Naive thymus-derived CD4-positive, alpha-beta T cell (primary cell): ENCODE measurements at places on chromosomes 12 and 14. TPM values are rescaled to one million over a fixed set of nuclear protein-coding genes. Genes with fewer than 3 reads are reported as not detected.

The LRTM2 gene
- not detected for polyA plus RNA-seq

The SLC6A15 gene
- polyA plus RNA-seq = not detected

The HOXC10 gene
- polyA plus RNA-seq = not detected

The KRT75 gene
- polyA plus RNA-seq = not detected

The CCDC88C gene
- 23.6 TPM for polyA plus RNA-seq

The C12orf56 gene
- not detected for polyA plus RNA-seq

- no peak overlapping the region for H3K4me3 ChIP-seq
- H3K4me1 ChIP-seq = no peaks in the 10 kb centered on the region
- no peaks in the 10 kb centered on the region for H3K27me3 ChIP-seq
Measured at GRCh38 chr14:52844262-52845060, 53.1 kb upstream of the GNPNAT1 start.

DNA sequence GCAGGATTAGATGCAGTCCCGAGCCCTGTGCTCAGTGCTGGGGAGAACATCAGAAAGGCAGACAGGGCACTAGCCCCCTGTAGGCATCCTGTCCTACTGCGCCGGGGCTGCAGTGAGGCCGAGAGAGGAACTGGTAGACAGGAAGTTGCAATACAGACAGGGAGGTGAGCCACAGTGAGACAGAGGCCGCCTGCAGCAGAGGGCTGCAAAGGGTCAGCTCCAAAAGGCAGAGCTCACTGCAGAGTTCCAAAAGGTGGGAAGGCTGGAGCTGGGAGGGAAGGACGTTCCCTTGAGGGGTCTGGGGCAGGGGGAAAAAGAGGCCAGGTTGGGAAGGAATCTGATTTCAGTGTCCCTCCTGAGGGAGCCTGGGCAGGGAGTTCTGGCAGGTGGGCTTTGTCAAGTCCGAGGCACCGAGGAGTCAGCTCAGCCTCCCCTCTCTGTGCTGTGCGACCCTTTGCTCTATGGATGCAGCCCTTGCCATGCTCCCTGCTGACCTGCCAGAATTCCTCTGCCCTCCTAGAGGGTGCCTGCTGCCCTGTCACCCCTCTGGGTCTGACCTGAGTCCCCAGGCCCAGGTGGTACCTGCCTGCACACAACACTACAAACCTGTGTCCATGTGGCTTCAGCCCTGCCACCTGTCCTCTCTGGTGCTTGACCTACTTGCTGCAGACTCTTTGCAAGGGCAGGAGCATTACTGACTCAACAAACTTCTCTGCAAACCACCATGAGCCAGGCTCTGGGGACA lies 63.5 kb downstream of the PRMT8 start:
- H3K4me1 ChIP-seq = no peaks in the 10 kb centered on the region
- H3K27ac ChIP-seq = no peak overlapping the region
- H3K36me3 ChIP-seq = no peaks in the 10 kb centered on the region
- no peaks in the 10 kb centered on the region for H3K27me3 ChIP-seq

GRCh38 chr12:20368114-20368650 lies at the start of gene PDE3A:
Gene PDE3A (plus strand): TSS chr12:20368537. CDS start chr12:20369285, 748 bp downstream.
- no peak for DNase-seq
- H3K27me3 ChIP-seq = no peaks in the 10 kb centered on the region
- no peak within 1 kb of the TSS for H3K27ac ChIP-seq
- H3K36me3 ChIP-seq = no peaks in the 10 kb centered on the region
- H3K4me3 ChIP-seq = no peak within 1 kb of the TSS
- no peaks in the 10 kb centered on the region for H3K4me1 ChIP-seq

- no peak overlapping the region for H3K4me3 ChIP-seq
- H3K27me3 ChIP-seq = no peaks in the 10 kb centered on the region
- DNase-seq = no peak
- no peak overlapping the region for H3K27ac ChIP-seq
- H3K36me3 ChIP-seq = no peaks in the 10 kb centered on the region
- H3K4me1 ChIP-seq = peaks cover 2% of the 10 kb centered on the region
Measured at GRCh38 chr14:81164167-81164774, 56.5 kb downstream of the GTF2A1 start.

DNA sequence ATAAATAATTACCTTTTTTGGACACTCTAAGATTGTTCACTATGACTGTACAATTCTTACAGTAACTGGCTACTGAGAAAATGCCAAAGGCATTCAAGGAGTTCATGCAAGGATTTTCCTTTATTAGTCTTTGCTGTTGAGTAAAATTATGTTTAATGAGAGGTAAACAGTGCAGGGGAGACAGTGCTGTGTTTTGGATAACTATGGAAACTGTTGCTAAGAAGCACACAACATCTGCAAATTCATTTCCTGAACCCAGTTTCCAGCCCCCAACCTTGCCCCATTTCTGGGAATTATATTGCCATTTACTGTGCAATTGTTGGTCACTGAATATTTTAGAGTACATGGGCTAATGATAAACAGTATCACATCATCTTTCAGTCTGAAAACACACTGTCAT lies 1005.8 kb downstream of the TRHDE start:
- H3K27me3 ChIP-seq = no peaks in the 10 kb centered on the region
- no peak overlapping the region for H3K27ac ChIP-seq
- no peaks in the 10 kb centered on the region for H3K4me1 ChIP-seq
- H3K4me3 ChIP-seq = no peak overlapping the region
- DNase-seq = no peak

DNA sequence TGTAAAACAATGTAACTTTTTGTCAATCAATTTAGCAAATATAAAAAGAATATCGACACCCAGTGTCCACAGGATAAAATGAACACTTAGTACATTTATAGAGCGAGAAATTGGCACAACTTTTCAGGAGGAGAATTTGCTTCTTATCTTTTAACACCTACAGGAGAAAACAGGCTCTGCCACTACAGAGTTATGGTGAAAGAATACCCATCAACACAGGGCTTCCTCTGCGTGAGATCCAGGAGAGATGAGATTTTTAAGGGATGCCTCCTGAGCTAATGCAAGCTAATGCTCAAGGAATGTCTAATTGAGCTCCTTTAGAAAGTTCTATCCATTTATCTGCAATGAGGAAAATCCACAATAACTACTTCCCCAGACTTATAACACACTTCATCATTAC lies 7.8 kb downstream of the TBPL2 start:
- no peaks in the 10 kb centered on the region for H3K36me3 ChIP-seq
- H3K27ac ChIP-seq = no peak overlapping the region
- H3K4me1 ChIP-seq = peaks cover 37% of the 10 kb centered on the region
- H3K4me3 ChIP-seq = no peak overlapping the region
- DNase-seq = no peak

GRCh38 chr12:100868487-100868886 lies 73.9 kb downstream of the ANO4 start:
- H3K4me3 ChIP-seq = no peak overlapping the region
- no peaks in the 10 kb centered on the region for H3K27me3 ChIP-seq
- DNase-seq = no peak

- H3K27me3 ChIP-seq = no peaks in the 10 kb centered on the region
- no peaks in the 10 kb centered on the region for H3K36me3 ChIP-seq
- no peak overlapping the region for H3K27ac ChIP-seq
Measured at GRCh38 chr14:85178864-85179263, 351.1 kb upstream of the FLRT2 start.

- no peak for DNase-seq
- no peak overlapping the region for H3K27ac ChIP-seq
- no peaks in the 10 kb centered on the region for H3K27me3 ChIP-seq
- no peaks in the 10 kb centered on the region for H3K36me3 ChIP-seq
- H3K4me1 ChIP-seq = no peaks in the 10 kb centered on the region
Measured at GRCh38 chr12:42660117-42660516, 70.6 kb upstream of the PRICKLE1 start.

DNA sequence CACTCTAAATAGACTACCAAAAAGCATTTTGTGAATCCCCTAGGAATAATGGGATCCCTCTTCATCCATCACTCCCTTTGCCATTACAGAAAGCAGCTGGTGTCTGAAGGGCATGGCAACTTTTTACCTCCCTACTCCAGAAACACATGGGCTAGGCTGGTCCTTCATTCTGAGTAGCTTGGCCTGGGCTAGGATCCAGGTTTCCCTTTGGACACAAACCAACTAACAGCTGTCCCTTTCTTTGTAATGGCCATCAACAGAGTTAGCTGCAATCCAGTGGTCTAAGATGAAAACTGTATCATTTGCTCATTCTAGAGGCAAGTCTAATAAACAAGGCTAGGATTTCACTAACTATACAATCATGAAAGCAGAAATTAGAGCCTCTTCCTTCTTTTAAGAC lies 7.4 kb downstream of the GRIN2B start:
- no peaks in the 10 kb centered on the region for H3K36me3 ChIP-seq
- no peak overlapping the region for H3K4me3 ChIP-seq
- no peaks in the 10 kb centered on the region for H3K4me1 ChIP-seq
- no peak for DNase-seq
